ENCODE measurements at places on chromosomes 1 and 21. TPM values are rescaled to one million over a fixed set of nuclear protein-coding genes. Genes with fewer than 3 reads are reported as not detected.

DNA sequence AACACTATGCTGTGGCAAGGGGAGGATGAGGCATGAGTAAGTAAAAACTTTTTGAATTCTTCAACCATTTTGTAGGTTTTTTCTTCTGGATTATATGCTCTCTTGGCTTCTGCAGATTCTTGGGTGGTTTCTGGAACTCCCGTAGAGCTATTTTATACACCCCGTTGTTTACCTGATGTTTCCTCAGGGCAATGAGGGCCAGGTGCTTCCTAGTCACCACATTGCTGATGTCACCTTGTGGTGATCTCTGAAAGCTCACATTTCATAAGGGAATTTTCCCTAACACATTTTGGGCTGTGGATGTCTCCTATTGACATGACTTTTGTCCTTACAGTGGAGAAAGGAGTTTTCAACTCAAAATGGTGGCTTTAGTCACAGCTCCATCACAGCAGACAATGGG, 356.6 kb downstream of the PLA2G4A start:
- no peaks in the 10 kb centered on the region for H3K27me3 ChIP-seq
- H3K4me3 ChIP-seq, result no peak overlapping the region
- no peak overlapping the region for H3K27ac ChIP-seq
- no peak for DNase-seq

DNA sequence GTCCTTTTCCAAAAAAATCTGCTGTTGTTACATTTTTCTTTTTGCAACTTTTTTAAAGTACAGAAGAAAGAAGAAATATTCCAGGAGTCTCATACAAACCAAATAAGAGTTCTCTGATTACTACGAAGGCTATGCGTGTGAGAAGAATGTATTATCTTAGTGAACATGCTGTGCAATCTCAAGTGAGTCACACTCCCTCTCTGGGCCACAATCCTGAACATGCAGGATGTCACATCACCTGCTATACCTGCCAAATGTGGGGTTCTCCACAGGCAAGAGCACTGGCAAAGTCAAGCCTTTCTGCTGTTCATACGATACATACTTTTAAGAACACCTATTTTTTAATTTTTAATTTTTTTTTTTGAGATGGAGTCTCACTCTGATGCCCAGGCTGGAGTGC, 21.7 kb upstream of the TRIM63 start:
- DNase-seq, result no peak
- no peak overlapping the region for H3K27ac ChIP-seq
- H3K36me3 ChIP-seq, result no peaks in the 10 kb centered on the region
- H3K4me3 ChIP-seq, result no peak overlapping the region

DNA sequence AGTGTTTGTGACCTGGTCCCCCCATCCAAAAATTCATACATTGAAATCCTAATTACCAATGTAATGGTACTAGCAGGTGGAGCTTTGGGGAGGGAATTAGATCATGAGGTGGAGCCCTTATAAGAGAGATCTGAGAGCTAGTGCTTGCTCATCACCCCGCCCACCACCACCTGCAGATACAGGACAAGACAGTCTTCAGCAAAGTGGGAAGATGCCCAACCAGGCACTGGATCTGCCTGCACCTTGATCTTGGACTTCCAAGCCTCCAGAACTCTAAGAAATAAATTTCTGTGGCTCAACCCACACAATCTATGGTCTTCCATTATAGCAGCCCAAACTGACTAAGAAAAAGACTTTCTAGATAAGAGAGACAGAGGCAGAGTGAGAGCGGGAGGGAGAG, 343.4 kb downstream of the LRRIQ3 start:
- no peaks in the 10 kb centered on the region for H3K36me3 ChIP-seq
- no peak for DNase-seq
- no peak overlapping the region for H3K27ac ChIP-seq
- no peaks in the 10 kb centered on the region for H3K27me3 ChIP-seq
- no peaks in the 10 kb centered on the region for H3K4me1 ChIP-seq

Gene SLC9C2
- not detected for total RNA-seq

Measured in HepG2 (cell line).